ENCODE measurements at places on chromosomes 16 and 17.

DNA sequence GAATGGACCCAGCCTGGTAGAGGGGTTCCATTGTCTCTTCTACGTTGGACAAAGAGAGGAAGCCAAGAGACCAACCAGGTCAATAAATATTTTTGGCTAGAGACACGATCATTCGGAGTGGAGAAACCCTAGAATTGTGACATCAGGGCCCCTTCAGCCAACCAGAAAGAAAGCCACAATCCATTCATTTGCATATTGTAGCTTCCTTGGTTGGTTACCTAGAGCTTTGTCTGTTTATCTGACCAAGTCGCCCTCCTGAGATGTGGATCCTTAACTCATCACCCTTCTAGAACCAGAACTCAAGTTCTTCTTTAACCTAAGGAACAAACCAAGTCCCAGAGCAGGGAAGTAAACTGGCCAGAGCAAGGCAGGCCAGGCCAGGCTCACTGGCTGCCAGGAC lies at the start of gene CCDC182:
CCDC182 (minus strand) TSS at position 58 of the 400 bp plus-strand sequence; CDS start at position 31, 27 bp downstream.
- H3K27me3 ChIP-seq: no peaks in the 10 kb centered on the region
- no peaks in the 10 kb centered on the region for H3K36me3 ChIP-seq
- DNase-seq: no peak
- H3K27ac ChIP-seq: no peak within 1 kb of the TSS
- no peak within 1 kb of the TSS for H3K4me3 ChIP-seq
- H3K4me1 ChIP-seq: no peaks in the 10 kb centered on the region

DNA sequence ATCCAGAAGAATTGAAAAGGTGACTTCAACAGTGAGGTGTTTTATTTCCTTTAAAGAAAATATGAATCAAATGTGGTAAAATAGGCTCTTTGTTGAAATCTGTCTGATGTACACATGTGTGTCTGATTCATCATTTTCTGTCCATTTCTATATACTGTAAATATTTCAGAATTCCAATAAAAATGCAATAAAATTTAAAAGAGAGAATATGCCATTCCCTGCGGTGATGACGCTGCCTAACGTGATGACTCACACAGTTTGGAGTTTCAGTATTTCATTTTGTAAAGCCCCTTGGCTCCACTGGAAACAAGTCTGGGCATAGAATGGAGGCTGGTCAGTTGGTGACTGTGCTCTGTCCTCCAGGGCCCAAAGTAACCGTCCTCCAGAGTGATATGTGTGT lies 482.5 kb upstream of the CDH5 start:
- no peak for DNase-seq
- H3K27me3 ChIP-seq: no peaks in the 10 kb centered on the region
- no peak overlapping the region for H3K27ac ChIP-seq
- H3K4me3 ChIP-seq: no peak overlapping the region
- no peaks in the 10 kb centered on the region for H3K4me1 ChIP-seq

DNA sequence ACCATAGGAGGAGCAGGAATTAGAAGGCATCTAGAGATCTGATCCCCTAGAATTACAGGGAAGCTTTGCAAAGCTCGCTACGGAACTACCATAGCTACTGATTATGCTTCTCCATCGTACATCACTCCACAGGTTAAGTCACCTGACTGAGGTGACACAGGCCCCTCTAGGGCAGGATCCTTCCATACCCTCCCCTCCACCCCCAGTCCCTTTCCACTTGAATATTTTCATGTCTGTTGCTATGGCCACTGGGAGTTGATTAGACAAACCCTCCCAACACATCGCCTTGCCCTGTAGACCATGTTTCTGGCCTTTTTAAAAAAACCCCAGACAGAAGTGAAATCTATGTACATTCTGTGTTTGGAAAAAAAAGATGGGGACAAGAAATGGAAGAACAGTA lies 287.1 kb downstream of the SOX9 start:
- H3K27me3 ChIP-seq: peaks cover 40% of the 10 kb centered on the region
- no peaks in the 10 kb centered on the region for H3K36me3 ChIP-seq
- H3K4me1 ChIP-seq: peaks cover 3% of the 10 kb centered on the region
- no peak overlapping the region for H3K4me3 ChIP-seq
- H3K27ac ChIP-seq: no peak overlapping the region

GRCh38 chr16:27164352-27164751 lies 39.0 kb upstream of the KDM8 start:
- no peaks in the 10 kb centered on the region for H3K4me1 ChIP-seq
- DNase-seq: no peak
- H3K36me3 ChIP-seq: no peaks in the 10 kb centered on the region
- no peak overlapping the region for H3K4me3 ChIP-seq

- H3K27ac ChIP-seq: no peak overlapping the region
- no peaks in the 10 kb centered on the region for H3K4me1 ChIP-seq
- no peak for DNase-seq
- H3K27me3 ChIP-seq: no peaks in the 10 kb centered on the region
- H3K4me3 ChIP-seq: no peak overlapping the region
- H3K36me3 ChIP-seq: peaks cover 23% of the 10 kb centered on the region
These were observed 17.8 kb downstream of the SCPEP1 start for GRCh38 chr17:56995766-56996165.

- no peaks in the 10 kb centered on the region for H3K4me1 ChIP-seq
- H3K4me3 ChIP-seq: no peak overlapping the region
- H3K36me3 ChIP-seq: no peaks in the 10 kb centered on the region
- no peak overlapping the region for H3K27ac ChIP-seq
These were observed 731.8 kb downstream of the CDH11 start for GRCh38 chr16:64390102-64390501.
